ENCODE measurements at places on chromosomes 6 and 20.

- DNase-seq, result no peak
- H3K27ac ChIP-seq, result no peak overlapping the region
- H3K27me3 ChIP-seq, result peaks cover 32% of the 10 kb centered on the region
- no peak overlapping the region for H3K4me3 ChIP-seq
- H3K4me1 ChIP-seq, result 0 out of 2 replicates have a peak, but pooled peaks cover 3% of the 10 kb centered on the region
- no peaks in the 10 kb centered on the region for H3K36me3 ChIP-seq
These were observed 8.1 kb upstream of the FOXS1 start for GRCh38 chr20:31853481-31853880.

GRCh38 chr6:30914076-30914853, at the start of gene VARS2:
VARS2 (plus strand) TSS chr6:30914238; CDS start chr6:30914837, 599 bp downstream.
- peaks cover 28% of the 10 kb centered on the region for H3K4me1 ChIP-seq
- peak within 1 kb of the TSS; percentile 51 for H3K27ac ChIP-seq
- H3K36me3 ChIP-seq, result peaks cover 11% of the 10 kb centered on the region
- H3K27me3 ChIP-seq, result no peaks in the 10 kb centered on the region
- DNase-seq, result peak; percentile 97

DNA sequence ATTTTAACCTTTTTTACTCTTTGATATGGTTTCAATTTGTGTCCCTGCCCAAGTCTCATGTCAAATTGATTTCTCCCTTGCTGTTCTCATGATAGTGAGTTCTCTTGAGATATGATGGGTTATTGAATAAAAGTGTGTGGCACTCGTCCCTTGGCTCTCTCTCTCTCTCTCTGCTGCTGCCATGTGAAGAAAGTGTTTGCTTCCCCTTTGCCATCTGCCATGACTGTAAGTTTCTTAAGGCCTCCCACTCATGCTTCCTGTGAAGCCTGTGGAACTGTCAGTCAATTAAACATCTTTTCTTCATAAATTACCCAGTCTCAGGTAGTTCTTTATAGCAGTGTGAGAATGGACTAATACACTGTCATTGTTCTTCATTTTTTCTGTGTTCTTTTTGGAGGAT, 48.5 kb downstream of the LIN28B start:
- H3K36me3 ChIP-seq, result no peaks in the 10 kb centered on the region
- no peak for DNase-seq
- H3K4me3 ChIP-seq, result no peak overlapping the region
- no peaks in the 10 kb centered on the region for H3K27me3 ChIP-seq
- H3K27ac ChIP-seq, result no peak overlapping the region
- H3K4me1 ChIP-seq, result no peaks in the 10 kb centered on the region

GRCh38 chr6:170184316-170184715, 106.6 kb downstream of the DLL1 start:
- no peak for DNase-seq
- H3K27ac ChIP-seq, result no peak overlapping the region
- peaks cover 9% of the 10 kb centered on the region for H3K4me1 ChIP-seq
- H3K27me3 ChIP-seq, result no peaks in the 10 kb centered on the region

GRCh38 chr20:62508641-62509051, 32.9 kb upstream of the GATA5 start:
- no peak overlapping the region for H3K27ac ChIP-seq
- no peaks in the 10 kb centered on the region for H3K4me1 ChIP-seq
- DNase-seq, result no peak
- no peak overlapping the region for H3K4me3 ChIP-seq

GRCh38 chr6:20202324-20202658, 10.0 kb downstream of the MBOAT1 start:
- no peaks in the 10 kb centered on the region for H3K27me3 ChIP-seq
- H3K36me3 ChIP-seq, result no peaks in the 10 kb centered on the region
- peak overlapping the region; percentile 68 for H3K27ac ChIP-seq
- DNase-seq, result no peak
- peaks cover 28% of the 10 kb centered on the region for H3K4me1 ChIP-seq
- H3K4me3 ChIP-seq, result 0 out of 2 replicates have a peak overlapping the region, but pooled peaks have one; percentile 23

GRCh38 chr6:49539102-49539501, 11.4 kb upstream of the C6orf141 start:
- H3K4me3 ChIP-seq, result no peak overlapping the region
- DNase-seq, result no peak
- no peaks in the 10 kb centered on the region for H3K36me3 ChIP-seq
- peaks cover 34% of the 10 kb centered on the region for H3K4me1 ChIP-seq
- H3K27me3 ChIP-seq, result no peaks in the 10 kb centered on the region

- no peaks in the 10 kb centered on the region for H3K36me3 ChIP-seq
- DNase-seq, result peak; percentile 42
- no peak overlapping the region for H3K4me3 ChIP-seq
- H3K27ac ChIP-seq, result no peak overlapping the region
- H3K27me3 ChIP-seq, result peaks cover 21% of the 10 kb centered on the region
These were observed 429.0 kb downstream of the BMP2 start for GRCh38 chr20:7196481-7196880.

GRCh38 chr6:82022614-82023129, 224.9 kb downstream of the IBTK start:
- DNase-seq, result peak; percentile 85
- H3K27me3 ChIP-seq, result no peaks in the 10 kb centered on the region
- H3K27ac ChIP-seq, result peak overlapping the region; percentile 63

DNA sequence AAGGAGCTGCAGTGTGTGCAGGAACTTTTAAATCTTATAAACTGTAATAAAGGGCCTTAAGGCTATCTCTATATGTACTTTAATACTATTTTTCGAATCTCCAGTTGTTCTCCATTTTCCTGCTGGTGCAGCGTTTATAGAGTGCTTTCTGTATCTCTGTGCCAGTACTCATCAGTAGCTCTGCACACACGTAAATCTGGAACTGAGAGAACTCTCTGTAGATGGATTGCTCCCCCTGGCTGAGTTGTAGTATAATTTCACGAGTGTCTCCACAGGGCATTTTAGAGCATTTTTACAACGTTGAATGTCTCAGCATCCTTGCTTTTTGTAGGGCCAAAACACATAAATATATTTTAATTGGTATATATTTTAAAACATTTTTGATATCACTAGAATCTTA, 256.5 kb downstream of the TRDN start:
- no peak overlapping the region for H3K4me3 ChIP-seq
- 0 out of 2 replicates have a peak, but pooled peaks cover 3% of the 10 kb centered on the region for H3K27me3 ChIP-seq
- H3K4me1 ChIP-seq, result no peaks in the 10 kb centered on the region
- H3K36me3 ChIP-seq, result no peaks in the 10 kb centered on the region

GRCh38 chr20:53337390-53338101, 256.1 kb downstream of the ZNF217 start:
- H3K4me3 ChIP-seq, result no peak overlapping the region
- no peak overlapping the region for H3K27ac ChIP-seq
- no peak for DNase-seq
- peaks cover 43% of the 10 kb centered on the region for H3K27me3 ChIP-seq

DNA sequence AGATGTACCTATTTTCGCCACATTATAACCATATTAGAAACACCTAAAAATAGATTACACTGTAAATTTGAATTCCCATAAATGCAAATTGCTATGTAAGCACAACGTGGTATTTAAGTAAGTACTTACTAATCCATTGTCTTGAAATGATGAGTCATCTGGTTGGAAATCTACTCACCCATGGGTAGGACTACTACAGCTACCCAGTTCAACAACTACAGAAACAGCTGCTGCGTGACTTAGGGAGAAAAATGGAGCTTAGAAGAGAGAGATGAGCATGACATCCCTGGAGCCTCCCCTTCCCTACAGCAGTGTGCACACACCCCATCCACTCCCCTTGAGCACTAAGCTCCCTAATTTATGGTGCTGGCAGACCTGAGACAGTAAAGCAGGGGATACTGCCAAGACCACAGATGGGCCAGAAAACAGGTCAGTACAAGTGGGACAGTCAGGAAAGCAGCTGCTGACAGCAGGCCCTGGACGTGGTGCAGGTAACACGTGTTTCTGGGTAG, 26.9 kb downstream of the RRAGD start:
- peaks cover 10% of the 10 kb centered on the region for H3K4me1 ChIP-seq
- DNase-seq, result peak; percentile 66
- H3K36me3 ChIP-seq, result no peaks in the 10 kb centered on the region
- no peak overlapping the region for H3K4me3 ChIP-seq
- no peaks in the 10 kb centered on the region for H3K27me3 ChIP-seq
- H3K27ac ChIP-seq, result no peak overlapping the region

GRCh38 chr20:60632391-60633262, 619.4 kb upstream of the CDH4 start:
- DNase-seq, result no peak
- no peak overlapping the region for H3K4me3 ChIP-seq
- no peak overlapping the region for H3K27ac ChIP-seq

- DNase-seq, result no peak
- no peaks in the 10 kb centered on the region for H3K27me3 ChIP-seq
- no peaks in the 10 kb centered on the region for H3K36me3 ChIP-seq
- no peak overlapping the region for H3K27ac ChIP-seq
These were observed 144.9 kb downstream of the WDR27 start for GRCh38 chr6:169556758-169557548.

- H3K4me3 ChIP-seq, result no peak overlapping the region
- H3K27me3 ChIP-seq, result no peaks in the 10 kb centered on the region
- no peak for DNase-seq
- no peaks in the 10 kb centered on the region for H3K36me3 ChIP-seq
- no peaks in the 10 kb centered on the region for H3K4me1 ChIP-seq
These were observed 1447.6 kb downstream of the GRIK2 start for GRCh38 chr6:102841060-102841459.

DNA sequence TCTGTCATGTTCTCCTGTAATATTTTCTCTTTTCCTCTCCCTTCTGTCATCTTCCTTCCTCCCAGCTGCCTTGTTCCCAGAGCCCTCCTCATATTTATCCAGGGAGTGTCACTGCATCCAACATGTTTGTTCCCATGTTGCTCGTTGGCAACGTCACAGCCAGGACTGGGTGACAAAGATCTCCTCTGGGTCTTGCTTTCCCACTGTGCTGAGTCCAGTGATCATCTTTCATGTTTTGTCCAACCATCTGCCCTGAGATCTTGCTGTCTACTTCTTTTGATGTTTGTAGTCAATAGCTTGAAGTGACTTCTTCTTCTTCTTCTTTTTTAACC, 26.6 kb downstream of the FARS2 start:
- H3K4me1 ChIP-seq, result peaks cover 9% of the 10 kb centered on the region
- no peaks in the 10 kb centered on the region for H3K36me3 ChIP-seq
- H3K27me3 ChIP-seq, result no peaks in the 10 kb centered on the region
- DNase-seq, result no peak
- H3K27ac ChIP-seq, result no peak overlapping the region
- no peak overlapping the region for H3K4me3 ChIP-seq

- H3K27me3 ChIP-seq, result no peaks in the 10 kb centered on the region
- DNase-seq, result peak; percentile 8
- H3K4me3 ChIP-seq, result no peak overlapping the region
- H3K36me3 ChIP-seq, result no peaks in the 10 kb centered on the region
- H3K4me1 ChIP-seq, result no peaks in the 10 kb centered on the region
These were observed 32.3 kb upstream of the SLC23A2 start for GRCh38 chr20:5033566-5033965.

GRCh38 chr20:63589261-63590217, 15.5 kb upstream of the HELZ2 start:
- no peaks in the 10 kb centered on the region for H3K36me3 ChIP-seq
- H3K4me1 ChIP-seq, result no peaks in the 10 kb centered on the region
- H3K27ac ChIP-seq, result no peak overlapping the region
- H3K4me3 ChIP-seq, result no peak overlapping the region
- DNase-seq, result no peak

GRCh38 chr6:108002365-108003221, 44.6 kb upstream of the SEC63 start:
- peaks cover 13% of the 10 kb centered on the region for H3K4me1 ChIP-seq
- no peak overlapping the region for H3K4me3 ChIP-seq
- H3K36me3 ChIP-seq, result no peaks in the 10 kb centered on the region
- DNase-seq, result peak; percentile 48
- no peaks in the 10 kb centered on the region for H3K27me3 ChIP-seq
- peak overlapping the region; percentile 50 for H3K27ac ChIP-seq

DNA sequence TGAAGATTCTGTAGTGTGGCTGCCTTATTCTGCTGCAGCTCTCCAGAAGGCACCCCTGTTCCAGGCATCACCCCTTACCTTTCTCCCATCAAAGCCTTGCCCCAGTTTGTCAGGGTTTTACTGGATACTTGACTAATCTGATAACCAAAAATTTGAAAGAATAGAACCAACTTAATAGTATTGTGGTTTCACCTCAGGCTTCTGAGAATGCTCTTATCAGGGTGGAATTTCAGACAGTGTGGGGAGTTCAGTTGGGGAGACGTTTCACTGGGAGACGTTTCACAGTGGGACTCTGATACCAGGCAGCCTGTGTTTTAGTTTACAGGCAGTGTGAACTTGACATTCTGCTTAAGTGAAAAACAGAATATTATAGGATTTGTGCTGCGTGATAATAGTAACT, 50.5 kb downstream of the SCAND1 start:
- no peak overlapping the region for H3K4me3 ChIP-seq
- H3K27ac ChIP-seq, result no peak overlapping the region
- DNase-seq, result no peak
- no peaks in the 10 kb centered on the region for H3K27me3 ChIP-seq

- no peaks in the 10 kb centered on the region for H3K36me3 ChIP-seq
- no peaks in the 10 kb centered on the region for H3K27me3 ChIP-seq
- no peak overlapping the region for H3K27ac ChIP-seq
- peaks cover 23% of the 10 kb centered on the region for H3K4me1 ChIP-seq
These were observed 2.0 kb downstream of the CD40 start for GRCh38 chr20:46120136-46120535.

DNA sequence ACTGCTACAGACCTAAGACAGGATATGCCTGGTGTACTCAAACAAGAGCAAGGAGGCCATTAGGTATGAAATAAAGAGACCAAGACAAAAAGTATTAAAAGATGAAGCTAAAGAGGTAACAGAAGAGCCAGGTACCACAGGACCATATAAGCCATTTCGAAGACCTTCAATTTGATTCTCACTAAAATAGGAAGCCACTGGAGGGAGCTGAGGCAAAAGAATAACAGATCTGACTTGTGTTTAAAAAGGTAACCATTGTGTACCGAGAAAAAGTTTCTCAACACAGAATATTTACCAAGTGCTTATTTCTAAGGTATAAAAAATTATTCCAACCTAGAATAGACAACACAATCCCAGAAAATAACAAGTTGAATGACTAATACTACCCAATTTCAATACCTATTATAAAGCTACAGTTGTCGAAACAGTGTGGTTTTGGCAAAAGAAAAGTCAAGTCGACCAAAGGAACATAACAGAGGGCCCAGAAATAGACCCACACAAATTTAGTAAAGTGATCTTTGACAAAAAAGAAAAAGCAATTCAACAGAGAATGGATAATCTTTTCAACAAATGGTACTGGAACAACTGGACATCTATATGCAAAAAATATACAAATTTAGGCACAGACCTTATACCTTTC, 125.3 kb upstream of the DST start:
- no peak overlapping the region for H3K27ac ChIP-seq
- peak; percentile 21 for DNase-seq
- H3K4me1 ChIP-seq, result peaks cover 40% of the 10 kb centered on the region

- H3K4me1 ChIP-seq, result peaks cover 12% of the 10 kb centered on the region
- no peak for DNase-seq
- no peak overlapping the region for H3K27ac ChIP-seq
- H3K27me3 ChIP-seq, result no peaks in the 10 kb centered on the region
These were observed 5.1 kb downstream of the TMEM63B start for GRCh38 chr6:44132476-44132875.

- no peak overlapping the region for H3K27ac ChIP-seq
- DNase-seq, result no peak
- H3K27me3 ChIP-seq, result no peaks in the 10 kb centered on the region
- no peaks in the 10 kb centered on the region for H3K36me3 ChIP-seq
- no peak overlapping the region for H3K4me3 ChIP-seq
These were observed 12.3 kb downstream of the NHLRC1 start for GRCh38 chr6:18110162-18110561.

- H3K4me3 ChIP-seq, result no peak overlapping the region
- no peaks in the 10 kb centered on the region for H3K4me1 ChIP-seq
- no peaks in the 10 kb centered on the region for H3K27me3 ChIP-seq
These were observed 969.6 kb upstream of the GJE1 start for GRCh38 chr6:141163107-141163506.
